ENCODE measurements at places on chromosomes 5 and 9.

DNA sequence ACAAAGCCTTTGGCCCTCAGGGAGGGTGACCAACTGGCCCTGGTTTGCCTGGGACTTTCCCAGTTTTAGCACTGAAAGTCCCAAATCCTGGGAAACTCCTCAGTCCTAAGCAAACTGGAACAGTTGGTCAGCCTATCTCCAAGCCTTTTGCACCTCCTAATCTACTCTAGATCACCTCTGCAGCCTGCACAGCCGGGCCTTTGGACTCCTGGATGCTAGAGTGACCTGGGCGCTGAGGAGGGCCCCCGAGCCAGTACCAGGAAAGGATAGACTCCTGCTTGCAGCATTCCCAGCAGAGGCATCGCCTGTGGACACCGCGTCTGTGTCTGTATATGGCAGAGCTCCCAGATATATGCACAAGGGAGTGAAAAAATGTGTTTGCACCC lies 15.1 kb downstream of the IRF1 start:
- peak; percentile 73 for DNase-seq

- no peak for DNase-seq
Observed at GRCh38 chr5:28516722-28517121, 1478.3 kb upstream of the CDH9 start.

DNA sequence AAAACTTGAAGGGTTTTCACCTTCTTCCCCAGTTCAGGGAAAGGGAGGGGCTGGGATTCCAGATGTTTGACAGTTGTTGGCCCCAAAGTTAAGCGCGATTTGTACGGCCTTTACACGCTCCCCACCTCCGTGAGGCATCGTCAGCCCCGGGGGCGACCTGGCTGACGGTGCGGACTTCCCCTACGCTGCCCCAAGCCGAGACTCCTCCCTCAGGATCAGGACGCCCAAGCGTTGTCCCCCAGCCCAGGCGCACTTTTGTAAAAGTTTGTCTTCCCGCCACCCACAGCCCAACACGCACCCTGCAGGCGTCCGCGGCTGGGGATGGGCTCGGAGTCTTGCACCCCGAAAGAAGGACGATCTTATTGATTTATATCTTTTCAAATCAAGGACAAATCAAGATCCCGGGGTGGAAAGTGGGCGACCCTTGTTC lies 713 bp downstream of the MOB3B start:
- DNase-seq: peak; percentile 79

DNA sequence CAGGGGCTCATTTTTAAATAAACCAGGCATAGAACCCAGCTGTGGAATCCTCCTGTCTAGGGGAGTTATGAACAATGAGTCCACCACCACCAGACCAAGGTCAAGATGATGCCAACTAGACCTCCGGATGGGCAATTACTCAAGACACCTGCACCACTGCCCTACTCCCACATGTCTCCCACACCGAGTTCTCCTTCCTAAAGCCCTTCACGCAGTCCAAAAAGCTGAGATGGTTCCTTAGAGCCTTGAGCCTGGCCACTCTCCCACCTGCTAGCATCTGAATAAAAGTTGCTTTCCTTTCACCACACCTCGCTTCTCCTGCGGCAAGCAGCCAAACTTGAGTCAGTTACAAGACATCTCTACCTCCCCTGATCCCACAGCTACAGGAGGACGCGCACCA lies 15.4 kb upstream of the PPP1R26 start:
- no peak for DNase-seq

- DNase-seq: no peak
Observed at GRCh38 chr5:676699-677076, 16.5 kb downstream of the TPPP start.

DNA sequence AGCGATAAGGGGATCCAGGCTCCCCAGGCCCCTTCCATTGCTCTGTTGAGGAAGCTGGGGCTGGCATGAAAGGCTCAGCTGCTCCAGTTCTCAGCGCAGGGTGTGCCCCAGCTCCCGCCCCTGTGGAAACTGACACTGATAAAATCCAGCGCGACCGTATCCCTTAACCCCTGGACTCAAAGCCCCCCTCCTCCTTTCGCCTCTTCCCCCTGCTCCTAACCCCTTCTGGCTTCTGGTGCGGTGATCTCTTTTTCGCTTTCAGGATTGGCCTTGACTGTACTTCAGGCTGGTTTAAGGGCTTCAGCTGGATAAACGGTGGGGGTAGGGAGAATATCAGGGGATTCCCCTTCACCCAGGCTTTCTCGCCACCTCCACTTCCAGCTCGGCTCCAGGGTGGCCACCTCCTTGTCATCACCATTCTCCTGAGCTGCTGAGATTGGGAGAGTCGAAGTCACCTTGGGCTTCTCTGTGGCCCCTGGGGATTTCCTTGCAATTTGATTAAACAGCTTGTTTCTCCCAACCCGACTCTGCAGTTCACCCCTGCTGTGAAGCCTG lies 843 bp downstream of the BSPRY start:
- DNase-seq: no peak

GRCh38 chr9:35686222-35687203 lies 3.2 kb downstream of the TPM2 start:
- no peak for DNase-seq

DNA sequence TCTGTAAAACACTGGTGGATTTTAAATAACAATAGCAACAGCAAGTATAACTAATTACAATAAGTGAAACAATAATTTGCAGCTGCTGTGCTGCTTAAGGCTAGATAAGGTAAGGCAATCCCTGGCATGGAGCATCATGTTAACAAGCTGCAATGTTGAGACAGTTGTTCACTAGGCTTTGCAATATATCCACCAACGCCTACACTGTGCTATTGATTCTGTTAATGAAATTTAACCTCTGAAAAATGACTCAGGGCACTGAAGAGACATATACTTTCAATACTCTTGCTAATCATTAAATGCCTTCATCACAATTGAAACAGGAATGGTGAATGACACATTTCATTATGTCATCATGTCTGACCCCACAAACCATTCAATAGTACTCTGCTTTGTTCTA lies 255.0 kb downstream of the EFNA5 start:
- DNase-seq: no peak

- no peak for DNase-seq
Observed at GRCh38 chr9:137402746-137403145, 20.2 kb downstream of the EXD3 start.

DNA sequence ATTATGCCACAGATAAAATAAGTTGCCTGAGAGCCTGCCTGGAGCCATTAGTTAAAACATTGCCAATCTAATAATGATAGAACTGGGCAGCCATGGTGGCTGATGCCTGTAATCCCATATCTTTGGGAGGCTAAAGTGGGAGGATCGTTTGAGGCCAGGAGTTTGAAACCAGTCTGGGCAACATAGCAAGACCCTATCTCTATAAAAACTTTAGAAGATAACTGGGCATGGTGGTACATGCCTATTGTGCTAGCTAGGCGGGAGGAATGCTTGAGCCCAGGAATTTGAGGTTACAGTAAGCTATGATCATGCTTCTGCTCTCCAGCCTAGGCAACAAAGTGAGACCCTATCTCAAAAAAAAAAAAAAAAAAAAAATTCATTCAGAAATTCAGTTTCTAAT lies 52.6 kb downstream of the RAI14 start:
- DNase-seq: no peak

GRCh38 chr5:6873359-6873758 lies 160.1 kb downstream of the TENT4A start:
- no peak for DNase-seq

All from activated effector memory CD4-positive, alpha-beta T cell treated with anti-CD3 and anti-CD28 coated beads, Interleukin-2, amount 50 U/mL, for 16 hours (primary cell).